ENCODE measurements at places on chromosomes 2 and 18. TPM values are rescaled to one million over a fixed set of nuclear protein-coding genes. Genes with fewer than 3 reads are reported as not detected.
A peak's percentile ranks its signal among the peaks of the same experiment; 100 is the strongest.

DNA sequence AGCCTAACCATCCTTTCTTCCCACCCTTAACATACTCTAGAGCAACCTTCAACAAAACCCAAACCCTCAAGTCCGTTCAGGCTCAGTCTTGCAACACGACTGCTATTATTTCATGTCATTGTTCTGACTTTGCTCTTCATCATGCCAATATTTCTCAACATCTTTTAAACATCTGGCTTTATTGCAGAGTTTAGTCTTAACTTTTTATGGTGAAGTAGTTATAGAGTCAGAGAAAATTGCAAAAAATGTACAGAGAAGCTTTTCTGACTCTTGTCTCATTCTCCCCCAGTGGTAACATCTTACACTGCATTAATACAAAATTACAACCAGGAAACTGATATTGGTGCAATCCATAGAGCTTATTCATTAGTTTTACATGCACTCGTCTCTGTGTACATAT, 3.9 kb downstream of the MARCO start:
- DNase-seq = no peak

The EVX2 gene
- total RNA-seq = not detected

GRCh38 chr2:159637240-159637639, 20.9 kb upstream of the BAZ2B start:
- no peak for DNase-seq

GRCh38 chr2:119323459-119323858, 43.2 kb downstream of the C2orf76 start:
- no peak for DNase-seq

DNA sequence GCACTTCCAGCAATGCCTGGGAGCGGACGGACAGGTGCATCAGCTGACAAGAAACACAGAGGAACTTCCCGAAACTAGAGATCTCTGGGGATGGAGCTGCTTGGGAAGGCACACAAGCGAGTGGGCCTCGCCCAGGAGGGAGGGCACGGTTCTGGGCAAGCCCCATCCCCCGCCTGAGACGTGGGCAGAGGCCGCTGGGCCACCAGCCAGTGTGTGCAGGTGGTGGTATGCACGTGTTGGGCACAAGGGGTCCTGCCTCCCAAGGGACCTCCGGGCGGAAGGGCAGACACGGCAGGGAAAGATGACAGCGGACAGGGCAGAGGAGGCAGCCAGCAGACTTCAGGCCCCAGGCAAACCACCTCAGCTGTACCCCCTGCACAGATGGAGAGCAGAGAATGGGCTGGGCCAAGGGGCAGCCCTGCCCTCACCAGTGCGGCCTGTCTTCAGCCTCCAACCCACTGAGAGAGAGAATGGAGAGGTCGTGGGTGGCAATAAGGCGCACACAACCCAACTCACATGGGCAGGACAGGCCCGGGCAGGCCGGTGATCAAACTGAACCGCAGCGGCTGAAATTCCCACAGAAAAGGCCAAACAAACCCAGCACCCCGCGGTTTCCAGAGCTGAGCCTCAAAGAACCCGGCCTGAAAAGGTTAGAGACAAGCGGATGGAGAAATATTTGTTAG, 51.2 kb downstream of the HDAC4 start:
- no peak for DNase-seq

GRCh38 chr2:98459496-98460175, 15.0 kb downstream of the INPP4A start:
- DNase-seq = no peak

DNA sequence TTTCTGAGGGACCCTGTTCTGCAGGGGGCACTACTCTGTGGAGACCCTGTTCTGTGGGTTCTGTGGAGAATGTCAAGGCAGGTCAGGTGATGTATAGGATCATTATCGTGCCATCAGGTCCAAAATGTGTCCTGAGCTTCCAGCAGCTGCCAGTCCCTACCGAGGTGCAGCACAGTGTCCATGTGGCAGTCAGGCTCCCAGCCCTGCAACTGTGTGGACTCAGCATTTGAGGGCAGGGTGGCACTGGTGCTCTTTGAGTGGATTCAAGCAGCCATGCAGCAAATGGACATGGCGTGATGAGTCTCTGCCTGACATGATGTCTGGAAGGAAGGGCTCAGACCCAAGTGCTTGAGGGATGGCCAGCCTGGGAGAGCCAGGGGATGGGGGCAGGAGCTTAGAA, 35.0 kb downstream of the STK25 start:
- DNase-seq = no peak

The SLC16A14 gene
- 4.8 TPM for total RNA-seq

DNA sequence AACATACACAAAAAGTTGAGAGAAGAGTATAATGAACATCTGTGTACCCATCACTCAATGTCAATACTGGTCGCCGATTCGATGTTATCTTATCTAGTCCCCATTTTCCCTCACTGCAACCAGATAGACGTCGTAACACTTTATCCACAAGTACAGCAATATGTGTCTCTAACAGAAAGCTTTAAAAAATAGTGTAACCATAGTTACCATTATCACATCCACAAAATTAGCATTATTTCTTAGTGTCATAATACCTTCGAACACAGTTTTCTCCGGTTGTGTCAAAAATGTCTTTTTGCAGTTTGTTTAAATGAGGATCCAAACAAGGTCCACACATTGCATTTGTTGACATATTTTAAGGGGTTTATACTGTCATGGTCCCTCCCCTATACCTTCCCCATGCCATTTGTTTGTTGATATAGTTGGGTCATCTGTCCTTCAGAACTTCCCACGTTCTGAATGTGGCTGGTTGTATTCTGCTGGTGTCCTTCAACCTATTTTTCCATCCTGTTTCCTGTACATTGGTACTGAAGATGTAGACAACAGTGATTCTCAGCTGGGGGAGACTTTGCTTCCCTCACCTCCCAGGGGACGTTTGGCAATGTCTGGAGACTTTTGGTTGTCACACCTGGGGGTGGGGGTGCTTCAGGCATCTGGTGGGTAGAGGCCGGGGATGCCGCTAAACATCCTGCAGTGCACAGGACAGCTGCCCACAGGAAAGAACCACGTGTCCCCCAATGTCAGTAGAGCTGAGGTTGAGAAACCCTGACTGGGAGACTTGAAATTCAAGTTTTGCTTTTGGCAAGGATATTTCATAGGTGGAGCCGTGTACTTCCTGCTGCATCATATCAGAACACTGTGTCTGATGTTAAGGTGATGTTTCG, 72.7 kb upstream of the SPRED2 start:
- no peak for DNase-seq

DNA sequence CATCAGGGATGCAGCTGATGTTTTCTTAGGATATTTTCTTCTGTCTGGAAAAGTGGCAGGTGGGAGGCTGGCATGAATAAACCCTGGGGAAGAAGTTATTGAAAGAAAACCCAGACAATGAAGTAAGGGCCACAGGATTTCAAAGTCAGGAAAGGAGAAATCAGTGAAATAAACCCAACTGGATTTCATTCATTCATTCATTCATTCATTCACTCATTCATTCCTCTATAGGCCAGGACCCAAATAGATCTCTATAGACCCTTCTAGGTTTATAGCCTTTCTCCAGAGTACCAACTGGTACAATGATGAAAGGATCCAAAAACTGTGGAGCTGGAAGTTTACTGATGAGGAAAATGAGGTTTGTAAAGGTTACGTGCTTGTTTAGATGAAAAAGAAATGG, 67.3 kb upstream of the DNMT3A start:
- DNase-seq = no peak

DNA sequence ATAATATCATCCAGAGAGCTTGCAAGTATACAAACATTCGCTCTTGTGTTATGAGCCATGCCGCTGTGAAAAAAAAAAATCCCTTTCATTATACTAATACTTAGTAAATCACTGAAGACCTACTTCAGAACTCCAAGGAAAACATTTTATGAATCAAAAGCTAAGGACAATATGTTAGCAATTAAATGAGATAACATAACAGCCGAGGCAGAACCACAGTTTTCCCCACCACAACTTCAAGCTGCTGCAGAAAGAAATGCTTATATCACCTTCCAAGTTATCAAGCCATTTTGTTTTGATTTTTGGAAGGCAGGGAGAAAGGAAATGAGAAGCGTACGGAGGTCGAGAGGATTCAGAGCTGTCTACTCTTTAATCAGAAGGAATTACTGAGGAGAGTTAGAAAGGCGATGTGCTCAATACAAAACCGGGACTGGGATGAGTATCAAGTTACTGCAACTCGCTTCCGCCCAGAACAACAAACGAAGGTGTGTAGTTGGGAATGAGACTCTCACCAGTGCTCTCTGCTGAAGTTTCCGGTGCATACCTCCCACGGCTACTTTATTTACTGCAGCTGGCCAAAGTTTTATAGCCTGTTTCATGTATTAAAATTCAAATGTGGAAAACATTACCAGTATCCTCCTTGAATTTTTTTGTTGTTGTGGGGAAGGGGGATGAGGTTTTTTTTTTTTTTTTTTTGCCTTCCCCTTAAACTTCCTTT, 292.2 kb upstream of the CCDC68 start:
- DNase-seq = no peak

GRCh38 chr2:149375801-149376361, 45.5 kb downstream of the LYPD6 start:
- DNase-seq = no peak

The HOXD3 gene
- total RNA-seq = not detected

DNA sequence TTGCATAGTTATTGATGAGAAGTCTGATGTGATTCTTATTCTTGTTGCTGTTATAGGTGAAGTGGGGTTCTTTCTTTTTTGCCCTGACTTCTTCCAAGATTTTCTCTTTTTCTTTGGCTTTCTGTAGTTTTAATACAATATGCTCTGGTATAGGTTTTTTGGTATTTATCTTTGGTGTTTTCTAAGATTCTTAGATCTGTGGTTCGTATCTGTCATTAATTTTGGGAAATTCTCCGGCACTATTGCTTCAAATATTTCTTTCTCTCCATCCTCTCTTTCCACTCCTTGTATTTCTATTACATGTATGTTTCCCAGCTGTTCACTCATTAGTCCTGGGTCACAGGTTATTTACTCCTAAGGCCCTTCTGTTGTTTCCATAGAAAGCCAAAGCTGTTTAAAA, 43.8 kb downstream of the SKA1 start:
- no peak for DNase-seq

- peak; percentile 61 for DNase-seq
These were observed 89.9 kb downstream of the GLI2 start for GRCh38 chr2:120825370-120826259.

GRCh38 chr2:216404010-216404618, 8.2 kb upstream of the SMARCAL1 start:
- DNase-seq = no peak

GRCh38 chr18:44467718-44468117, 213.0 kb upstream of the SETBP1 start:
- no peak for DNase-seq

DNA sequence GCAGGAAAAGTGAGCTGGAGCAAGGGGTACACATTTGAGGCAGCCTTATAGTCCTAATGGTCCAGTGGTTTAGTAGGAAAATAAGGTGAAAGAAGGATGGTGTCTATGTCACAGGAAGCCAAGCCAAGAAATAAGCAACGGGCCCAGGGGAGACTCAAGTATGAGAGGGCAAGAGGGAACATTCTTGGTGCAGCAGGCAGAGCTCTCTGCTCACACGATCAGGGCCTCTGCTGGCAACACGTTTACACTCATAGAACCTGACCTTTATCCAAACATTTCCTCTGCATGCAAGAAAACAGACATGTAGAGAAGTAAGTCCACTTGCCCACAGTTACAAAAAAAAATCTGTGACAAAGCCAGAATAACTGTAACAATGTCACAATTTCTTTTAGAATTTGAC, 32.6 kb upstream of the LRRC30 start:
- no peak for DNase-seq

The TUBA4B gene
- total RNA-seq = not detected

DNA sequence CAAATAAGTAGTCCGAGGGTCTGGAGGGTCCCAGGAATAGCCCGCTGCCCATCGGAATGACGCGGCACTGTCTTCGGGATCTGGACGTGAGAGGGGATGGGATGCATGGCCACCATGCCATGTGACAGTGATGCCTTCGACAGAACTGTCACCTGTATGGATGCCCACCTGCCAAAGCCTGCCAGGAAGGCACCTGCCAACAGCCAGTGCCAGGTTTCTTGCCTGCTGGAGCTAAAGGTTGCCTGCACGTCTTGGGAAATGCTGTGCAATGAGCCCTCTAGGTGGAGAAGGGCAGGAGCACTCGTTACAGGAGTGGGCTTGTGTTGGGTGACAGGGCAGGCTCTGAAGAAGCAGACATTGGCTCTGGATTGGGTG, 20.5 kb downstream of the GPR35 start:
- DNase-seq = no peak

DNA sequence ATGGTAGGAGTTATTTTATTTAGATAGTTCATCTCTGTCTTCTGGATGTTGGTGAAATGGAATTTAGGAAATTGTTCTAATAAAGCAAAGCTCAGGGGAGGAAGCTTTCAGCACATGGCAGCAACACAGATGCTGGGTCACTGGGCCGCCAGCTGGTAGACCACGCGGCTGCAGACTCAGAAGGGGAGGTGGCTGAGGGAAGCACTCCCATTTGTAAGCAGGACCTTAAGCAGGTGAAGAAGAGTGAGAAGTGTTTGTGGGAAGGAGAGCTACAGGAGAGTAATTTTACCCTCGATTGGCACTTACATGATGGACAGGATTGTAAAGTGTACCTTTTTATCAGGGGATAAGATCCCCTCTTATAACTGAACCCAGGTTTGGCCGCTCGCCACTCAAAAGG, 24.4 kb downstream of the NMS start:
- no peak for DNase-seq

DNA sequence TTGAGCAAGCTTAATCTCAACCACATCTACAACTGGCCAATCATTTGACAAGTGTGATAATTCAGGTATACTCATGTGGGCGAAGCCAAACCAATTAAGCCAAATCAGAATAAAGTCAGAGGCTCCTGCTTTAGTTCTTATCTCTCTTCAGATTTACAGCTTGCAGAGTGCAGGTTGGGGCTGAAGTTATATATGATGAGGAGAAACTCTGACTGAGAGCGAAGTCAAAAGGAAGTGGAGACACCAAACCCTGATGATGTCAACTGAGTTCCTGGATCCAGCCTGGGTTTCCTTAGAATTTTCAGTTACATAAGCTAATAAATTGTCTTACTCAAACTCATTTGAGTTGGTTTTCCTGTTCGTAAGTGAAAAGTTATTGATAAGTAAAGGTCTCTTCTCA, 73.9 kb downstream of the ASXL2 start:
- DNase-seq = no peak

The AGAP1 gene
- total RNA-seq = 22.1 TPM

DNA sequence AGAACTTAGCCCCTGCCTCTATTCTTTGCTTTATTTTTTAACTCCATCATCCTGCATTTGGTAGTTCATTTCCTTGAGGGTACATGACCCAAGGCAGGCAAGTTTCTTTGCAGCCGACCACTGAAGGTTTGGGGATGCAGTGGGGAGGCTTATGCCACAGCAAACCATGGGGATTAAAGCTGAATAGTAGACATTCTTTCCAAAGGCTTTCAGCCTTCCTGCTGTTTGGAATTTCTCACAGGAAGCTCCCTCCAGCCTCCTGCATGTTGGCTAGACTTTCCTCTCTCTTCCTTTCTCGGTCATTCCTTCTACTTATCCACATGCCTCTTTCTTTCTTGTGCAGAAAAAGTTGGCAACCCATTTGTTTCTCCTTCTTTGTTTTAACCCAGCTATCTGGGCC, 77.3 kb downstream of the SOCS6 start:
- no peak for DNase-seq
